ENCODE measurements at places on chromosomes 13 and 19.

DNA sequence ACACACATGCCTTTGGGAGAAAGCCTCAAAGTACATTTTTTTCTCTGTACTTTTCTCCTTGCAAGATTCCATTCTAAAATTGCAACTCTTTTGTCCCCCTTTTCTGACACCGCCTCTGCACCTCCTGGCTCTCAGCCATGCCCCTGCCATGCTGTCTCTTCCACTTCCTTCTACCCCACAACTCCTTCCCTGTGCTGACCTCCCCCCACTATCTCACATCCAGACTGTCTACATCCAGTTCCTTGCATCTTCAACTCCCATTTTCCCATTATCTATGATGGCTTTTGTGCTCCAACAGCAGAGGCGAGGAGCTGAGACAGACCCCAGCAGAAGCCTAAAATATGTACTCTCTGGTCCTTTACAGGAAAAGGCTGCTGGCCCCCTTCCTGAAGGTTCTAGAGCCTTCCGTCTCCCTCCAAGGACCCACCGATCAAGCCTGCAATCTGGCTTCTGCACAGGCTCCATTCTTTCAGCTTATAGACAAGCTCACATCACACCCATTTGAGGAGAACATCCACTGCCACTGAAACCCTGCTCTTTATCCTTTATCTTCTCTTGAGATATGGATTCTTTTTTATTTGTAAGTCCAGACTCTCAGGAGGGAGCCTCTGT lies 50.2 kb downstream of the RFX2 start:
- DNase-seq: no peak

- no peak for DNase-seq
Measured at GRCh38 chr13:53124623-53125022, 96.0 kb downstream of the OLFM4 start.

GRCh38 chr19:4654437-4655361 lies 15.4 kb downstream of the TNFAIP8L1 start:
- no peak for DNase-seq

- DNase-seq: no peak
Measured at GRCh38 chr19:38250821-38251563, 5.2 kb downstream of the PPP1R14A start.

Data from activated naive CD4-positive, alpha-beta T cell (primary cell).